HFF-Myc (cell line): ENCODE measurements at places on chromosomes 5 and 9.

- no peak for DNase-seq
Measured at GRCh38 chr5:59666440-59667068, 227.0 kb downstream of the PDE4D start.

GRCh38 chr5:101976933-101977332 lies 319.2 kb downstream of the SLCO4C1 start:
- DNase-seq, result no peak

GRCh38 chr5:176880366-176881020 lies 18.7 kb downstream of the HK3 start:
- no peak for DNase-seq

GRCh38 chr9:90038763-90039162 lies 434.0 kb downstream of the GADD45G start:
- DNase-seq, result no peak

- DNase-seq, result peak; percentile 76
Measured at GRCh38 chr9:69174616-69175463, 763 bp downstream of the TJP2 start.

DNA sequence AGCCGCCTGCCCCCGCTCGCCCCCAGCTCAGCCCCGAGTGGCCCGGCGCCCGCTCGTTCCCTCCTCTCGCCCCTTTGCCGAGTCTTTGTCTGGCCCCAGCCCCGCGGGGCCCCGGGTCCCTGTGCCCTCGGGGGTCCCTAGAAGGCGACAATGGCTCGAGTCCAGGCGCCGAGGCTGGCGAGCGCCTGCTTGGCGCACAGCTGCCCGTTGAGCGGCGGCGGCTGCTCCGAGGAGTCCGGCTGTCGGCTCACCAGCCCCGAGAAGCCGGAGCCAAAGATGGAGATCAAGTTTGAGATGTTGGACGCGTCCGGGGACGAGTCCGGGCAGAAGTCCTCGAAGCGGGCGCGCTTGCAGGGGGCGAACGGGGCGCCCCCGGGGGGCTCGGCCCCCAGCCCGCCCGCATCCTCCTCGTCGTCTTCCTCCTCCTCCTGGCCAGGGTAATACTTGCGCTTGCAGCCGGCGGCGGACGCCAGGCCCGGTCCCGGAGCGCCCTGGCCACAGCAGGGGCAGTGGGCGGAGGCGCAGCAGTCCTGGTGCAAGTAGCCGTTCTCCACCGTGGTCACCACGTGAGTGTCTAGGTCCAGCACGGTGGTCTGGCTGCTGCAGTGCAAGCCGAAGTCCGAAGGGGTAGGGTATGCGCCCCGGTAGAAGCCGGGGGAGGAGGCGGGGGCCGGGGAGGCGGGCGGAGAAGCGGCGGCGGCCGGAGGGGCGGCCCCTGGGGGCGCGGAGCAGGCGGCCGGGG lies 1.2 kb downstream of the IER5L start:
- DNase-seq, result no peak

DNA sequence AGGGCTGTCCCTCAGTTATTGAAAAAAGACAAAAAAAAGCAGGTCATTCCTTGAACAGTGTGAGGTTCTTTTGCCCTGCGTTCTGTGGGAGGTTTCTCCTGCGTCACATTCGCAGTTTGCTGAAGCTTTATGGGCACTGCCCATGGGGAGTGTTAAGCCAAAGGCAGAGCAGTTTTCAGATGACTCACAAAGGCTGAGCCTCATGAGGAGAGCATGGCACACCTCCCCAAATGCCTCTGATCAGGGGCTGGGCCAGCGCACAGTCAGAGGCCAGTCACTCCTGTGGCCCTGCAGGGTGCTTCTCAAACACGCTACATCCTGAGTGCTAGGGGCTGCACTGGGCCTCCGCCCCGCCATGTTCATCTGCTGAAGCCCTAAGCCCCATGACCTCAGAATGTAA lies 38.4 kb downstream of the IRX1 start:
- no peak for DNase-seq

- DNase-seq, result peak; percentile 92
Measured at GRCh38 chr9:87713278-87713987, 12.5 kb upstream of the CTSL start.

DNA sequence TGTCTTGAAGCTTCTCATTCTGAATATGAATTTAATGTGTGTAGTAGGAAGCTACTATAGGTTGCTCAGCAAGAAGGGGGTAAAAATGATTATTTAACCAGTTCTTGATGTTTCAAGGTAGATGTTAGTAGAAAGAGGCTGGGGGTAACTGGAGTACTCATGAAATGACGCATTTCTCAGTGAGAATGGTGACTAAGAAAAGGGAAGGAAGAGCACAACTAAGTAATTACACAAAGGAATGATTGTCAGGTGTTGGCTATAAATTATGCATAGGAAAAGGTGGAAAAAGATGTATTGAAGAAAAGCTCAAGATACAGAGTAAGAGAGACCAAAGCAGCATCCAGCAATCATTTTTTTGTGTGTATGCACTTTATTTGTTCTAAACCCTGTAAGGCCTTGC lies 1.4 kb upstream of the PSIP1 start:
- no peak for DNase-seq

DNA sequence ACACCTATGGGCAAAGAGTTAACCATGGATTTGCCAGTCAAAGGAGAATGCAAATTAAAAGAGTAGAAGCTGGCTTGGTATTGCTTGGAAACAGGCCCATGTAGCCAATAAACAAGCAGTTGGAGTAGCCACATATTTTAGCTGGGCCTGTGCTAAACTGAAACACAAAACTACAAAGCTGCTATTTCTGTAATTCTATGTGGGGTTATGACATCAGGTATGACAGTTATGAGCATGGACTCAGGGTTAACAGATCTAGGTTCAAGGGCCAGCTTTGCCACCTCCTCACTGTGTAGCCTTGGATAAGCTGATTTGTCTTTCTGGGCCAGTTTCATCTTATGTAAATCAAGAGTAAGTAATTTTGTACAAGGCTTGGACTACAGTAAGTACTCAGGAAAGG lies 142.7 kb downstream of the PIP5K1B start:
- no peak for DNase-seq

- no peak for DNase-seq
Measured at GRCh38 chr5:110351430-110351829, 375.0 kb downstream of the TMEM232 start.

DNA sequence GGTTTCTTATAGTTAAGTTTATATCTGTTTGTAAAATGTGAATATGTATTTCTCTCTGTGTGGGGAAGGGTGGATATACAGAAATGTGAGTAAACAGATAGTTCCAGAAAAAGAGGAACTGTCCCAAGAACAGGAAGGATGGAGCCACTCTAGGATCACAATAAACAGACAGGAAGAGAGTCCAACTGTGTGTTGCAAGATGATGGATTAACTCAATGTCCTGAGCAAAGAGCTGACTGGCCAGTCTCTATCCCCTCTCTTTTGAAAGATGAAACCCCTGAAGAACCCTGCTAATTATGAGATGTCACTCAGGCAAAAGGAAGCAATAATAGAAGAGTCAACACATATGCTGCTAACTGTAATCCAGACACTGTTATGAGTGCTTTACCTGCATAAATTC lies 202.7 kb downstream of the SEMA6A start:
- no peak for DNase-seq

DNA sequence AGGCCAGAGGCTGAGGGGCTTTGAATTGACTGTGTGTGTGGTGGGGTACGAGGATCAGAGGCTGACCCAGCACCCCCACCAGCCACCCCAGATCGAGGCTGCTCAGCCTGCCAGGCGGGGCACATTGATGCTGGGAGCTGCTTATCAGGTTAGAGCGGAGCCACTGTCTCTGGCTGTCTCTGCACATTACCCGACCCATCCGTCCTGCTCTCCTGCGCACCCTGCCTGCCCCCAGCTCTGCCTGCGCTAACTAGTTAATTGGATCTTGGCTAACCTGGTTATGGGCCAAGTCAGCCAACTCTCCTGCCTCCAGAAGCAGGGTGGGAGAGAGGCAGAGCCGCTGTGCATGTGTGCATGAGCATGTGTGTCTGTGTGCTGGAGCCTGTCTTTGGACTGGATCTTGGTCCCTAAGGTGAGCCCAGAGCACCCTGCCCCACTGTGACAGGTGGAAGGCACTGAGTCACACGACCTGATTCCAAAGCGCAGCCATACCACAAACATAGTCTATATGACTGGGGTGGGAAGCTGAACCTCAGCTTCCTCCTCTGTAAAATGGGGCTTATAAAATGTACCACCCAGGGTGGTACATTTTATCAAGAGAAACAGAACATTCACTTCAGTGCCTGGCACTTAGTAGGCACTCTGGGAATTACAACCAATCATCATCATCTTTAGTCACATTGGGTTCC lies 39.7 kb downstream of the PCDH1 start:
- DNase-seq, result no peak

DNA sequence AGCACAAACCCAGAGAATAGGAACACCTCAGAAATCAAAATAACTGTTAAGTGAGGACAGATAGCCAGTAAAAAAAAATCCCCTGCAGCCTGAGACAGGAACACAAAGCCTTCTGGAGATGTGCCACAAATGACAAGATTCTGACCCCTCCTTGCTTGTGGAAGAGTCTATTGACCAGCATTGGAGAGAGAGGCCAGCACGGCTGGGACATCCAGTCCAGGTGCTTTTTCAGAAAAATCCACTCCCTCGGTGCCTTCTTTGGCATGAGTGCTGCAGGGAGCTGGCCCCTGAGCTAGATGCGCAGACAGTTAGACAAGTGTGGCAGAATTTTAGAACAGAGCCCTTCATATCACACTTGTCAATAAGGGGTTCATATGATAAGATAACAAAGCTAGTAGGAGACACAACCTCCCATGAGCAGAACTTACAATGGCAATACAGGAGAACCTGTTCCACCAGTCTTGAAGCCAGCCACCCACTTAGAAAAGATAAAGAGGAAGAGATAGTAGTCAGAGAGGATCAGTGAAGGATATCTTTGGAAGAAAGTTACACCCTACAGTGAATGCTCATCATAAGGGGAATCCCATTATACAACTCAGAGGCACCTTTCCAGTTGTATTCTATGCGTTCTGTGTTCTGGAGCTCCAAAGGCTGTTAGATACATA lies 298.4 kb downstream of the TLE1 start:
- no peak for DNase-seq

GRCh38 chr5:62980884-62981283 lies 402.3 kb downstream of the LRRC70 start:
- DNase-seq, result no peak

- no peak for DNase-seq
Measured at GRCh38 chr5:3778000-3778550, 182.4 kb downstream of the IRX1 start.

- no peak for DNase-seq
Measured at GRCh38 chr5:39941416-39941815, 516.6 kb upstream of the DAB2 start.

- DNase-seq, result no peak
Measured at GRCh38 chr9:36880075-36880474, 154.0 kb downstream of the PAX5 start.

GRCh38 chr9:68861436-68861835 lies 152.5 kb downstream of the PRKACG start:
- no peak for DNase-seq

GRCh38 chr5:1490376-1490775 lies 33.4 kb downstream of the LPCAT1 start:
- no peak for DNase-seq

- no peak for DNase-seq
Measured at GRCh38 chr9:89740722-89741121, 135.9 kb downstream of the GADD45G start.

DNA sequence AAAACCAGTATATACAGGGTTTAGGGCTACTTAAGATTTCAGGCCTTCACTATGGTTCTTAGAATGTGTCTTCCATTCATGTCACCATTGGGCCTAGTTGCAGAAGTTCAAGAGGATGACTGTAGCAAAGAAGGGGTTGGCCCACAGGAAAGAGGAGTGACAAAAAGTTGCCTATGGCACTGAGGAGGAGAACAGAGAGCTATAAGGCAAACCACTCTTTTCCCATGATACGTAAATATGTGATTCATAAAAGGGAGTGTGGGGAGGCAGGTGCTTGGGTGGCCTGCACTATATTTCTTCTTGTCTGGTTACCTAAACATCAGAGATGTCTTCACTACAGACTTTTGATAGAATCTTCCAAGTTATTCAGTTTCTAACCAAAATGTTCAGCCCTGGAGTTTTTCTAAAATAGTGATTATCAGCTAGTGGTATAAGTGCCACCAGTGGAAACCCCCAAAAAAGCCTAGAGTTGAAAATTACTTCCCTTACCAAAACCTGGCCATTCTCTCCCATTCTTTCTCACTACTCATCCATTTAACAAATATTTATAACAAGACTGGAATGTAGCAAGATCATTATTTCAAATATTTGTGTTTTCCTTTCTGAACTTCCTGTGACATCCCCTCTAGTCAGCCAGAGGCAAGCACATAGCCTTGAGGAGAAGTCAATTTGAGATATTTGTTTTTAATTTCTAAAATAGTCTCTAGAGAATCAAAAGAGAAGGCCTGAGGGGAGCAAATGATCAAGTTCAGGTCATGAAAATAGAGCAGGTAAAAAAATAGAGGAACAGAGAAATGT lies 367.4 kb downstream of the EFNA5 start:
- no peak for DNase-seq

GRCh38 chr9:89219637-89220036 lies 41.0 kb upstream of the SHC3 start:
- no peak for DNase-seq

DNA sequence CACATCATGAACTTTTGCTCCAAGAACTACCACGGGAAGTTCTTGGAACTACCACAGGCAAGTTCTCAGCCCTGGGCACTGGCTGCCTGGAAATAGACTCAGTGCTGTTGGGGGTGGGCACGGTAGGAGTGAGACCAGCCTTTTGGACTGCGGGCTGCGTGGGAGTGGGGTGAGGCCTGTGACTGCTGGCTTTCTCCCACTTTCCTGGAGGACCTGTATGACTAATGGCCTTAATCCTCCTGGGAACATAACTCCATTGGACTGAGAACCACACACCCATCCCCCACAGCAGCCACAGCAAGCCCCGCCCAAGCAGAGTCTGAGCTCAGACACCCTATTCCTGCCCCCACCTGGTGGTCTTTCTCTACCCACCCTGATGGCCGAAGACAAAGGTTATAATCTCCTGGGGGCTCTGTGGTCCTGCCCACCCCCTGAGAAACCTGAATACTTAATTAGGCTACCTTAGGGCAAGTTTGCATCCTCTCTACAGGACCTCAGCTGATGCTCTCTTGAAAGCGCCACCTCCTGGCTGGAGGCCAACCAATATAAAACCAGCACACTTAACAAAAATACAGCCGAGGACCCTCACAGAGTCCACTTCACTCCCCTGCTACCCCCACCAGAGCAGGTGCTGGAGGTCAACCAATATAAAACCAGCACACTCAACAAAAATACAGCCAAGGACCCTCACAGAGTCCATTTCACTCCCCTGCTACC lies 112.6 kb downstream of the CACNA1B start:
- no peak for DNase-seq

DNA sequence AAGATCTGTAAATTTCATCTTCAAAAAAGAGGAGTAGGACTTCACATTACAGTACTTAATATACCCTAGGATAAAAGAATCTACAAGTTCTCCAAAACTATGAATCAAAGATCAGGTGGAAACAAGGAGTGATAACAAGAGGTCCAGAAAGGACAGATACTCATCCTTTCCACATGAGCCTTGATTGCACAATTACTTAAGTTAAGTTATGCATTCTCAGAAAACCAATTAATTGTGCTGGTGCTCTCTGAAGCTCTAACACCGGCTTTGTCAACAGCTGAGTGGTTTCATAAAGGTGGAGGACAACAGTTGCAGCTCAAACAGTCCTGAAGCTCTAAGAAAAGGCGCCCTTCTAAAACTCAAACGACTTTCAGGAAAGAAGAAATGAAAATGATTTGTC lies 251.9 kb downstream of the BNC2 start:
- no peak for DNase-seq
